ENCODE measurements at places on chromosomes 7 and 10.

- DNase-seq = no peak
These were observed 2.0 kb upstream of the HEPACAM2 start for GRCh38 chr7:93228302-93228701.

- no peak for DNase-seq
These were observed 55.6 kb upstream of the ABCB5 start for GRCh38 chr7:20559883-20560282.

GRCh38 chr10:70677016-70677415 is 4.7 kb downstream of the ADAMTS14 start:
- no peak for DNase-seq

- peak; percentile 89 for DNase-seq
These were observed 453 bp upstream of the GALNT17 start for GRCh38 chr7:71131256-71132126.
